AG10803 (cell line): ENCODE measurements at places on chromosomes 7 and 10.

GRCh38 chr7:69659983-69660382 is 61.7 kb downstream of the AUTS2 start:
- peak; percentile 71 for DNase-seq

- DNase-seq = peak; percentile 82
Observed at GRCh38 chr10:89235073-89235798, 16.3 kb downstream of the LIPA start.

- DNase-seq = no peak
Observed at GRCh38 chr7:51471210-51471980, 154.8 kb upstream of the COBL start.

DNA sequence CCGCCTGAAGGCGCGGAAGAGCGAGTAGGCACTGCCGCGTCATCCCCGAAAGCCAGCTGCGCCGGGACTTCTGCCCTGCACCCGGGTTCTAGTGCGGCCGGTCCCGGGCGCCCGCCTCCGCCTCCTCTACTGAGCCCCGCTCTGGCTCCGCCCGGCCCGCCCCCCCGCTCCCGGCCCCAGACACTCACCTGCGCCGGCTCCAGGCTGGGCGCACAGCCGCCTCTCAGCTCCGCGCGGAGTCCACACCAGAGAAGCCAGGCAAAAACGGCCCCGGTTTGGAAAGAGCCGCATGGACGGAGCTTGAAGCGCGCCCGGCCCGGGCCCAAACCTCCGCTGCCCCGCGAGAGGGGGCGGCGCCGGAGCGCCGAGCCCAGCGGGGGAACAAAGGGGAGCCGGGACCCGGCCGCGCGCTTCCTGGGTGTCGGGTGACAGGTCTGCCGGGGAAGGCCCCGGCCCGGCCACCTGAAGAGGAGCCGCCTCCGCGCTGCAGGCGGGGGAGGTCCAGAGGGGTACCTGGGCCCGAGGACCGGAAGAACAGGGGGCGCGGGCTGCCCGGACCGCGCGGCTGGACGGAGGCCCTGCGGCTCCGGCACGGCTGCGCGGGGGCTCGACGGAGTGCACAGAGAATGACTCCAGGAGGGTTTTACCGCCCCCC is 168.2 kb downstream of the NRF1 start:
- no peak for DNase-seq

- DNase-seq = no peak
Observed at GRCh38 chr10:13448216-13448615, 80.6 kb downstream of the BEND7 start.

GRCh38 chr10:3331187-3331586 is 158.6 kb upstream of the PITRM1 start:
- DNase-seq = no peak

DNA sequence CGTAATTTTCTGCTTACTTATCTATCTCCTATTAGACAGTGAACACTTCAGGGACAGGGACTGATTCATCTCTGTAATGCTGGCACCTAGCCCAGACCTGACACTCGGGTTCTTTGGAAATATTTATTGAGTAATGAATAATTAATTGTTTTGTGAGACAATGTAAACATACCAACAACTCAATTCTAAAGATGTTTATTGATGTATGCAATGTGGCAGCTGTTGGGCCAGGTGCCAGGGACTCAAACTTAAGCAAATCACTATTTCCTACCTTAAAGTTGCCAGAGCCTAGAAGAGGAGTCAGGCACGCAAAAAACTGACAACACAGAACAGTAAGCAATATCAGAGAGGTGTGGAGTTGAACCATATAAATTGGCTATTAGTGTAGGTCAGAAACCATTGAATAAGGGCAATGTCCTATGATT is 63.6 kb upstream of the BMPER start:
- peak; percentile 42 for DNase-seq

- DNase-seq = peak; percentile 100
Observed at GRCh38 chr7:81684514-81685269, 85.2 kb downstream of the HGF start.

- DNase-seq = no peak
Observed at GRCh38 chr10:43299579-43299978, 32.7 kb upstream of the RASGEF1A start.

- no peak for DNase-seq
Observed at GRCh38 chr7:55063061-55063460, 44.2 kb downstream of the EGFR start.

- DNase-seq = no peak
Observed at GRCh38 chr10:101329341-101330032, 24.5 kb upstream of the BTRC start.

DNA sequence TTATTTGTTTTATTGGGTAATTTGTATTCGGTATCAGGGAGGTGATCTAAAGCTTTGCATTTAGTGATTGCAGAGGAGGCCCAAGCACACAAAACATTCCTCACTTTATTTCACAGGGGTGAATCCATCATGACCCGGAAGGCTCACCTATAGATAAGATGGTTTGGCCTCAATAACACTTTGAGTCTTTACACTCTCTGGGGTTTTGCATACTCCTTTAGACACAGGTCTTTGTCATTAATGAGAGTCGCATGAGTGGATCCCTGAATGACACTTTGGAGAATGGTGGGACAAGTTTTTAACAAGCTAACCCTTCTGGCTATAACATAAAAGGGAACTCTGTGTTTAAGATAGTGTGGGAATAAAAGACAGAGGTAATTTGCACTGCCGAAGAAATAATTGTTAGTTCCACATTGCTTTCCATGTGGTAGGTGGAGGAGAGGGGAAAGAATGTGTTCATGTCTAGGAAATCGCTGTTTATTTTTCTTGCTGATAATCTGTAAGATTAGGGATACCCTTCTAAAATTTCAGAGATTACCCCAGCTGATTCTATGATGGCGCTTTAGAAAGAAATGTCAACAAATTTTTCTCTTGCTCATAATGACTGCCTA is 455.8 kb downstream of the TFEC start:
- DNase-seq = no peak

DNA sequence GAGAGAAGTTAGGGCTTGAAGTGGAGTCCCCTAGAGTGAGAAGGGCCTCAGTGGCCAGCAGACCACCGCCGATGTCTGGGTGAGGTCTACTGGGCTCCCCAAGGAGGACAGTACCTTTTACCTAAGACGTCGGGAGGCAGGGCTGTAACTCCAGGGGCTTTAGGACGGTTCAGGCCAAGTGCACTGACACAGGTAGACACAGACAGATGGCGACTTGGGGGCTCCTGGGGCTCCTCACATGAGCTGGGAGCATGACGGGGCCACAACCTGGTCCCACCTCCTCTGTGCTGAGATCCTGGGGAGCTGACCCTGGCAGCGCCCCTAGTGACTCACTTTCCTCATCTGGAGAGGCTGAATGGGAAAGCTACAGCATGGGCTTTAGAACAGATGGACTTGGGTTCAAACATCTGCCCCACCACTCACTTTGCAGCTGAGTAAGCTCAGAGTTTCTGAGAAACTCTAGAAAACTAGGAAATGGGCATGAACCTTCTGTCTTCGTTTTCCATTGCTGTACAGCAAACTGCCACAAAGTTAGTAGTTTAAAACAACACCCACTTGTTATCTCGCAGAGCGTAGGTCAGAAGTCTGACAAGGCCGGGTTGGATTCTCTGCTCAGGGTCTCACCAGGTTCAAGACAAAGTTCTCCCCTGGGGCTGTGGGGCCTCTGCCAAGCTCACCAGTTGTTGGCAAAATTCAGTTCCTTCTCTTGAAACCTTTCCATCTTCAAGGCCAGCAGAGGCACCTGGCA is 4.7 kb upstream of the COMTD1 start:
- DNase-seq = no peak

DNA sequence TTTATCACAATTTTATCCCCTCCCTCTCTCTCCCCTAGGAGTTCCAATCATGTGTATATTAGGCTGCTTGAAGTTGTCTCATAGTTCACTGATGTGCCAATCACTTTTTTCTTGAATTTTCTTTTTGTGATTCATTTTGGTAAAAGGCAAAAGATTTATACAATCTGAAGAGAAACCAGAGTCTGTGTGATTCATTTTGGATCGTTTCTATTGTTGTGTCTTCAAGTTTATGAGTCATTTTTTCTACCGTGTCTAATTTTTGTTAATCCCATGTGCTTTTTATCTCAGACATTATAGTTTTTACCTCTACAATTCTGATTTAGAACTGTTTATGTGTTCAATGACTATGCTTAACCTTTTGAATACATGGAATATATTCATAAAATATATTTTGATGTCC is 483.9 kb upstream of the AUTS2 start:
- peak; percentile 48 for DNase-seq

- no peak for DNase-seq
Observed at GRCh38 chr7:31111109-31111451, 59.0 kb downstream of the ADCYAP1R1 start.

GRCh38 chr7:30634193-30634626 is 39.5 kb downstream of the GARS1 start:
- DNase-seq = no peak

DNA sequence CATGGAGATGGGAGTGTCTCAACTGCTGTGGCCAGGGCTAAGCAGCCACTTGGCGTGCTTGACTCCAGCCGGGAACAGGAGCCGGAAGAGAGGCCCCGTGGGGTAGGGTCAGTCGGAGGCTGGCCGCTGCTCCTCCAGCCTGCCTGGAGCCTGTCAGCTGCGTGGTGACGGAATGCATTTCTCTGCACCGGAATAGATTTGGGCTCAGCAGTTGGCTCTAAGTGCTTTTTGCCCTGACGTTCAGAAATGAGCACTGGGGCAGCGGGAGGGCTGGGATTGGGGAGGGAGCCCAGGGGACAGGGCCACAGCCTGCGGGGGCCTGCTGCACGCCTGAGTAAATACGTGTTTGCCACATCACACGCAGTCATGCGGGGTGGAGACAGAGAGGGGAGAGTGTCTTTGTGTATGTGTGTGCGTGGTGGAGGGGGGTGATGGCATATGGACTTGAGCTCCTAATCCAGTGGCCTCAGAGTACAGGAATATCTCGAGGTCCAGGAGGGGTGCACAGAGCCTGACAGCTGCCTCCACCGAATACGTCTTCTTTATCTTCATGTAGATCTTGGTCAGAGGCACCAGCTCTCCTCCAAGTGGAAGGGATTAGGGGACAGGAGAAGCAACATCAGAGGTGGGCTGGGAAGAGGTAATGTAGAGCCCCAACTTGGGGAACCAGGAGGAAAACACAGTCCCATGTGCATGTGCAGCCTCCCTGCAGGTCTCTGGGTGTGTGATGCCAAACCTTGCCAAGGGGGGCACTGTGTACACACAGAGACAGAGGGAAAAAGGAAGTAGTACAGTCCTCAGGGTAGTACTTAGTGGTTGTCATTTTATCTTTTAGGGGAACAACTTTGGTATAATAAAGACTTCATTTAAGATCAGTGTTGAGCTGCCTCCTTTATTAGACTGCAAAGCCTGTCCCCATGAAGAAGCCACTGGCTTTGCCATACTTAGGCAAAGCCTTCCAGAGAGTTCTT is 151.4 kb downstream of the CDH23 start:
- DNase-seq = peak; percentile 18

GRCh38 chr10:99937630-99938029 is 72.1 kb downstream of the DNMBP start:
- DNase-seq = no peak

GRCh38 chr7:14179781-14180180 is 190.3 kb upstream of the ETV1 start:
- no peak for DNase-seq

DNA sequence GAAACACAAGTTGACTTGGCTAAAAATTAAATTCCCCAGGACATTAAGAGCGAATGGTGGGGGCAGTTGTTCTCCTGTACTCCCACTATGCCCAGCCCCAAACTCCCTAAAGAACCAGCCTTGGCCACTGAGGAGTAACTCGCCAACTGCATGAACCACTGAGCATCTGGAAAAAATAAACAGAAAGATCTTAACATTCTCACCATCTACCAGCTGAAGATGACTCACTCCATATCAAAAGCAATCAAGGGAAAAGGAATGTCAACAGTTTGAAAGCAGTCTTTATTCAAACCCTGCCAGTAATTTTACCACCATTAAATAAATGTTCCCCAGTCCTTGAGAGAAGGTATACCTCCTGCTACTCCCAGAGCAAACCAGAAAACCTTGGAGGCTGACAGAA is 45.4 kb downstream of the CTTNBP2 start:
- peak; percentile 46 for DNase-seq

DNA sequence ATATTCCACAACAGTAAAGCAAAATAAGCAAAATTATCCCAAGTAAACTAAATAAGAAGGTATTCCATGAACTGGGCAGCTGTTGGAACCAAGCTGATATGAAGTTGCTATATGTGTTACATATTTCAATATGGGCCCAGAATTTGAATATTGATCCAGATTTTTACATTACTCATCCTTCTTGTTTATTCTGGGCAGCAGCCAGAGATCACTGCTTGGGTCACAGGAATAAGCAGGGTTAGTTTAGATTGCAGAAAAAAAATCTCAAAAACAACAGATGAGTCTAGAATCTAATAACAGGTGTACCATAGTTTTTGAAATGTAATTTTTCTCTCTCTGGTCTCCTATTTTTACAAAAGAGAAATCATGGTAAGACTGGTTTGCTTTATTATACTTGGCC is 171.5 kb upstream of the NAMPT start:
- DNase-seq = no peak

- DNase-seq = peak; percentile 16
Observed at GRCh38 chr10:67666416-67667034, 29.5 kb downstream of the CTNNA3 start.

DNA sequence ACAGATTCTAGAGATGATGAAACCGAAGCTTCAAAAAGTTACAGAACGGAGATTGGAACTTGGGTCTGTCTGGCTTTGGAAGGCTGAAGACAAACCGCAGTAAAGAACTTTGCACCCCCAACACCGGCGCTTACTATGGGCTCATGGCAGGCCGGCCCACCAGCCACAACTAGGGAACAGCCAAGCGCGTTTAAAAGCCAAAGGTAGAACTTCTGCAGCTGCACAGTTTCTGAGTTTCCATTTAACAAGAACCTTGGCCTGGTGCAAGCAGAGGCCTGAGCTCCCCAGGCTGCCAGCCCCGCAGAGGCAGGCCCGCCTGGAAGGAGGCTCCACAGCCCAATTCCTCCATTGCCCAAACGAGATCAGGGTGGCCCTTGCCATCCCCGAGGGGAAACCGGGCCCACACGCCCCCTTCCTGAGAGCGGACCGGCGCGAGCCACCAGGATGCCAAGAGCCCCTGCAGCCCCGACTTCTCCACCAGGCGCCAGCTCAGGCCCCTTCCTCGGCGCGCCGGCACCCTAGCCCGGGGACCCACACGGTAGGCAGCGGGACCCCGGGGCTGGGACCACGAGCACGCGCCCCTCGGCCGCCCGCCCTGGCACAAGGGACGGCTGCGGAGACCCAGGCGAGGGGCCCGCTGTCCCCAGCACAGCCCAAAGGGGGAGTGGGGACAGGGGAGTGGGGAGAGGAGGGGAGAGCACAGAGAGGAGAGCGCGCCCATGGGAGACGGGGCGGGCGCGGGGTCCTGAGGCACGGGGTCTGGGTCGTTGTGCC is 566 bp downstream of the MAD1L1 start:
- DNase-seq = peak; percentile 15
